Mesenchymal stem cell (in vitro differentiated cells and primary cell): ENCODE measurements at places on chromosomes 12 and 14.

- H3K4me3 ChIP-seq: no peak overlapping the region
- peak; percentile 68 for DNase-seq
- no peaks in the 10 kb centered on the region for H3K27me3 ChIP-seq
Measured at GRCh38 chr14:100263141-100263540, 24.2 kb downstream of the YY1 start.

DNA sequence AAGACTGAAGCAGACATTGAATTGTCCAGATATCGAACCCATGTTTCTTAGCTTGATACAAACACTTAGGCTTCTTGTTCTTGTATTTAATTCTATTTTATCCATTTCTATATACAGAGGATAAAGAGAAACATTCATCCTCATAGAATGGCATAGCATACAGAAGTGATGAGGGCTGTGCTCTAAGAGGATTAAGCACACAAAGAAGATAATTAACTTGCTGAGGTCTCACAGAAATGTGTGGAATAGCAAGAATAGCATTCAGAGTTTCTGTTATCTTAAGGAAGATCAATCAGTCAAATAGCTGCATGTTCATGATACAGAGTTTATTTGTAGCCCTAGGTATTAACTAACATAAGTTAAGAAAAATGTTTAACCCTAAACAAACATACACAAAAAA, 27.3 kb upstream of the STRAP start:
- no peak for DNase-seq
- no peaks in the 10 kb centered on the region for H3K27me3 ChIP-seq
- no peaks in the 10 kb centered on the region for H3K36me3 ChIP-seq

- no peaks in the 10 kb centered on the region for H3K36me3 ChIP-seq
- H3K27me3 ChIP-seq: peaks cover 4% of the 10 kb centered on the region
- H3K4me1 ChIP-seq: no peaks in the 10 kb centered on the region
- H3K27ac ChIP-seq: no peak overlapping the region
- H3K4me3 ChIP-seq: no peak overlapping the region
Measured at GRCh38 chr14:68741839-68742470, 50.9 kb downstream of the ZFP36L1 start.

DNA sequence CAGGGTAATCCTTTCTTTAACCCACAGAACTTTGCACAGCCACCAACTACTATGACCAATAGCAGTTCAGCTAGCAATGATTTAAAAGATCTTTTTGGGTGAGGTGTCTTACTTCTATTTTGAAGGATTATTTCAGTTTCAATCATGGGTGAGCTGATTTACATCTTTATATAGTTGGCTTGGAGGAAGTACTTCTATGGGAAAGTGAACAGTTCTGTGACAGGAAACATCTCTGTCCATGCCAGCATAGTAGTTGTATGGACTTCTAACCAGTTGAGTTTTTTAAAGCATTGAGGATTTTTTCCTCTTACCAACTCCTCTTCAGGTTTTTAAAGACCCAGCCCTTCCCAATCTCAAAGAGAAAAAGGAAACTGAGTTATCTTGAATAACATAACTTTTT, 17.8 kb upstream of the SLC17A8 start:
- no peak overlapping the region for H3K27ac ChIP-seq
- no peak overlapping the region for H3K4me3 ChIP-seq
- H3K4me1 ChIP-seq: no peaks in the 10 kb centered on the region

GRCh38 chr14:28780843-28781820, 14.5 kb downstream of the FOXG1 start:
- peaks cover 100% of the 10 kb centered on the region for H3K27me3 ChIP-seq
- H3K27ac ChIP-seq: no peak overlapping the region
- peaks cover 9% of the 10 kb centered on the region for H3K4me1 ChIP-seq

DNA sequence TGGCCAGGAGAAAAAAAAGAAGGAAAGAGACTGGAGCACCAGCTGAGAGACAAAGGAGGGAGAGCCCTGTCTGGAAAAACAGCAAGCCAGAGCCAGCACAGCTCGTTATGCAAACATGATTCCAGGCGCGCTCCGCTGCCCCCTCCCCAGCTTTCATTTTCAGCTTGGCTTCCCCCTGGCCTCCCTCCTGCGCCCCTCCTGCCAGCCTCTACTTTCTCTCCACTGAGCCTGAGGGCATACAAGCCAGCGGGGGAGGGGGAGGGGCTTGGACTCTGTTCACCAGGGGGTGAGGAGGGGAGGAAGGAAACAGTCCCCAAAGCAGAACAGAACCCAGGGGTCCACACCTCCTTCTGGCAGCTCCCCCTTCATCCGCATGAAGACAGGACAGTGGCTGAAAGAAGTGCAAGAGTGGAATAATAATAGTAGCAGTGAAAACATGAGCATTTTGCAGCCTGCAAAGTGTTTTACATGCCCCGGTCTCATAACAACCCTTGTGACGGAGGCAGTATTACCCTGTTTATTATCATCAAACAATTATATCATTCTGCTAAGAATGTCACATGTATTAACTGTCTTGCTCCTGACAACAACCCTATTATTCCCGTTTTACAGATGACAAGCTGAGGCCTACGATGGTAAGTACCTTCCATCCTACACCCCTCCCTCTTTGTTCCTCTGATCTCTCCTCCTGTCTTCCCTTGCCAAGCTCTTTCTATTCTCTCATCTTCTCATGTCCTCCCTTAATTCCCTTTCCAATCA, 24.2 kb downstream of the SMUG1 start:
- no peak overlapping the region for H3K4me3 ChIP-seq
- no peaks in the 10 kb centered on the region for H3K27me3 ChIP-seq
- DNase-seq: no peak
- peaks cover 4% of the 10 kb centered on the region for H3K4me1 ChIP-seq
- no peaks in the 10 kb centered on the region for H3K36me3 ChIP-seq

- no peak overlapping the region for H3K4me3 ChIP-seq
- DNase-seq: no peak
- H3K27me3 ChIP-seq: no peaks in the 10 kb centered on the region
- H3K4me1 ChIP-seq: no peaks in the 10 kb centered on the region
Measured at GRCh38 chr14:97100306-97100705, 303.1 kb downstream of the VRK1 start.

DNA sequence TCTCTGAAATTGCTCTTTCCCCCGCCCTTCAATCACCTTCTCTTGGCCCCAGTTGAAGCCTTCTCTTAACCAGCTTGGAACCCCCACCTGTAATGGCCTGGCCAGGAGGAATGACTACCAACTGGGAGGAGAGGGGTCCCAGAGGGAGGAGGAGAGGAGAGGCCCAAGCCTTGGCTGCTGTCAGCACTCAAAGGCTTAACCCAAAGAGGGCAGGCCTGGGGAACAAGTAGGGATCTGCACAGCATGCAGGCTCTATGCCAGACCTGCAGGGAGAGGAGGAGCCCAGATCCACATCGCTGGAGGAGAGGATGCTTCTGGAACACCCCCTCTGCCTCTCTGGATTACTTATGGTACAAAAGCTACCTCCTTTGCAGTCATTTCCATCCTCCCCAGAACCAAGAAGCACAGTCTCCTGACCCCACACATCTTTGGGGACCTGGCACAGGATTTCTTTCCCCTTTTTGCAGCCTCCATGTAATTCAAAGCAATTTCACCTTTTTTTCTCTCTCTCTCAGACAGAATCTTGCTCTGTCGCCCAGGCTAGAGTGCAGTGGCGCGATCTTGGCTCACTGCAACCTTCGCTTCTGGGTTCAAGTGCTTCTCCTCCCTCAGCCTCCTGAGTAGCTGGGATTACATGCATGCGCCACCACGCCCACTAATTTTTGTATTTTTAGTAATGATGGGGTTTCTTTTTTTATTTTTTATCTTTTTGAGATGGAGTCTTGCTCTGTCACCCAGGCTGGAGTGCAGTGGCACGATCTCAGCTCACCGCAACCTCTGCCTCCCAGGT, 6.2 kb downstream of the RARG start:
- no peak overlapping the region for H3K4me3 ChIP-seq
- H3K27ac ChIP-seq: no peak overlapping the region
- no peaks in the 10 kb centered on the region for H3K27me3 ChIP-seq
- no peak for DNase-seq
- peaks cover 13% of the 10 kb centered on the region for H3K36me3 ChIP-seq

DNA sequence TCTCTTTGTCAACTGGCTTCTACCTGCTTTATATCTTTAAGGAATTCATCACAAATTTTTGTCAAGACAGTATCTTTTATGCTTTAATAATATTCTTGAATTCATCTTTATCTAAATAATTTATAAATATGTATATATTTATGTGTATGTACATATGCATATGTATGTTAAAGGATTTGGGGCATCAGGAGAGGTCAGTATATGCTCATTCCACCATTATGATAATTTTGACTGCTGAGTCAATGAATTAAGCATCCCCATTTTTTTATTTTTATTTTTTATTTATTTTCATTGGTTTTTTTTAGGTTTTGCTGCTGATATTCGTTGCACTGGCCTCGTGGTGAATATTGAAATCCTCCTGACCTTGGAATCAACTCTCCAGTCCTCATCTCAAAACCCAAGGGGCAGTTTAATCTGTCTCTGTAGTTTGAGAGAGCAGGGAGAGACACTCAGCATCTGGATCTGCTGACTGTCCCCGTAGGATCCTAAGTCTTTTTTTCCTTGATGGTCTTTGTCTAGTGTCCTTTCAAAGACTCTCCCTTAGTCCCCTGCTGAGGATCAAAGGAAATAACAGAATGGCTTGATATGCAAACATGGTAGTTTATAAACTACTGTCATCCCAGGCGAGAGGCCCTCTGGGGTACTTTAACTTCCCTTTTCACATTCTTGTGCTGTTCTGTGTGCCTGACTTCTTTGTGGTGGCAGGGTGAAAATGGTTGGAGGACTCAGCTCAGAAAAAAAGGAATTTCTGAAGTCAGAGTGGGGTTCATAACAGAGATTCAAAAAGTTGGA, 218.7 kb downstream of the DIO2 start:
- no peaks in the 10 kb centered on the region for H3K27me3 ChIP-seq
- DNase-seq: peak; percentile 13
- H3K27ac ChIP-seq: no peak overlapping the region
- no peaks in the 10 kb centered on the region for H3K4me1 ChIP-seq
- no peaks in the 10 kb centered on the region for H3K36me3 ChIP-seq

- no peak overlapping the region for H3K4me3 ChIP-seq
- no peaks in the 10 kb centered on the region for H3K4me1 ChIP-seq
- no peaks in the 10 kb centered on the region for H3K36me3 ChIP-seq
- DNase-seq: no peak
Measured at GRCh38 chr12:125329239-125330102, 264.2 kb downstream of the AACS start.

DNA sequence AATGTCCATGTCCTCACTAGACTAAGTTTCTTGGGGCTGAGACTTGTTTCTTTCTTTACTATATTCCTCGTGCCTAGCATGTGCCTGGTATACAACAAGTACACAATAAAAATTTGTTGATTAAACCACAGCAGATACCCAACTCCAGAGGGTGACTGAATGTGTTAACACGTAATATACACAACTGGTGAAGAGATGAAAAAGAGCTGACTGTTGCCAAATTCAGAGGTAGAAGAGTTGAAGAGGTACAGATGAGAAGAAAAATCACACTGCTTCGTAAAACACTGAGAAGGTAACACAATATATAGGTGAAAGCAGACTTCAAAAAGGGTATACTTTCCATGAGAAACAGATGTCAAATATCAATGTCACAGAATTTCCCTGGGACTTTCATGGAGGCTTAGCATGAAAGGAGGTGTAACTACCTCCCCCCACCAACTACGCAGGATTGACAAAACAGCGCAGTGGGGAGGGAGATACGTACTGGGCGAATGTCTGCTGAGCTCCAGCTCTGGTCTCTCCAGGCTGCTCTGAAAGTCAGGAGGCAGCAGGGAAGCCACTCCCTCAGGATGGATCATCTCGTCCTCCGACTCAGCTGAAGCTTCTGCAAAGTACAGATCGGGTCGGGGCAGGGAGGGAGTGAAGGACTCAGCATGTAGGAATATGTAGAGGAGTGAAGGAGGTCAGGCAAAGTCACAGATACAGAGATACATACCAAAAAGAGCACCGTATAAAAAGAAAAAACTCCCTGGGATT, 5.3 kb downstream of the ACIN1 start:
- no peak for DNase-seq
- peaks cover 20% of the 10 kb centered on the region for H3K36me3 ChIP-seq
- no peaks in the 10 kb centered on the region for H3K4me1 ChIP-seq
- no peak overlapping the region for H3K4me3 ChIP-seq
- H3K27ac ChIP-seq: no peak overlapping the region
- no peaks in the 10 kb centered on the region for H3K27me3 ChIP-seq

GRCh38 chr12:64992641-64993040, 128.5 kb downstream of the WIF1 start:
- H3K36me3 ChIP-seq: no peaks in the 10 kb centered on the region
- H3K27ac ChIP-seq: no peak overlapping the region
- H3K4me3 ChIP-seq: no peak overlapping the region

- H3K4me3 ChIP-seq: no peak overlapping the region
- H3K36me3 ChIP-seq: peaks cover 6% of the 10 kb centered on the region
- H3K4me1 ChIP-seq: peaks cover 7% of the 10 kb centered on the region
- DNase-seq: no peak
- no peak overlapping the region for H3K27ac ChIP-seq
- H3K27me3 ChIP-seq: no peaks in the 10 kb centered on the region
Measured at GRCh38 chr12:64760808-64761573, 1.8 kb upstream of the GNS start.

- H3K27me3 ChIP-seq: no peaks in the 10 kb centered on the region
- H3K4me3 ChIP-seq: no peak overlapping the region
- H3K27ac ChIP-seq: no peak overlapping the region
- H3K4me1 ChIP-seq: no peaks in the 10 kb centered on the region
- peak; percentile 19 for DNase-seq
Measured at GRCh38 chr14:37708481-37708880, 113.1 kb downstream of the TTC6 start.

DNA sequence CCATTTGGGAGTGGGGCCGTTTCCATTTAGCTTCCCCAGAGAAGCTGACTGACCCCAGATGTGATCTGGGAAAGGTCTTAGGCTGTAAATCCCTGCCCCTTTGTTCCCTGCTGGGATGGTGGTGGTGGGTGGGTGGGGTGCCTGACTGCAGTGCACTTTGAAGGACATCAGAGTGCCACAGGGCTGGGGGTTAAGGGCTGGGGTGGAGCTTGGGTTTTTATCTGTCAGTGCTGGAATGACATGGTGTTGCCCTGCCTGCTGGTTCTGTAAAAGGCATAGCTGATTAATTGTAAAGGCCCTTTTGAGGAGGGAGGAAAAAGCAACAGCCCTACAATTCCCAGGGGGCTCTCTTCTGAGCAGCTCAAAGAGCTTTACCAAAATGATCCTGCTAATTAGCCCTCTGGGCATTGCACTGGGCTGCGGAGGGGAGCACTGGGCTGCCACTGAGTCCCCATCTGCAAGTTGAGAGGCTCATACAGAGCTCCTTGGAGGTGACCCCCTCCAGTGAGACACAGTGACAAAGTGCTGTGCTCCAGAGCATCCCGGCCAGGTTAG, 21.1 kb downstream of the PLEKHG3 start:
- no peak overlapping the region for H3K4me3 ChIP-seq
- DNase-seq: peak; percentile 28
- peak overlapping the region; percentile 72 for H3K27ac ChIP-seq
- H3K4me1 ChIP-seq: peaks cover 66% of the 10 kb centered on the region
- H3K27me3 ChIP-seq: peaks cover 16% of the 10 kb centered on the region
- H3K36me3 ChIP-seq: peaks cover 43% of the 10 kb centered on the region

DNA sequence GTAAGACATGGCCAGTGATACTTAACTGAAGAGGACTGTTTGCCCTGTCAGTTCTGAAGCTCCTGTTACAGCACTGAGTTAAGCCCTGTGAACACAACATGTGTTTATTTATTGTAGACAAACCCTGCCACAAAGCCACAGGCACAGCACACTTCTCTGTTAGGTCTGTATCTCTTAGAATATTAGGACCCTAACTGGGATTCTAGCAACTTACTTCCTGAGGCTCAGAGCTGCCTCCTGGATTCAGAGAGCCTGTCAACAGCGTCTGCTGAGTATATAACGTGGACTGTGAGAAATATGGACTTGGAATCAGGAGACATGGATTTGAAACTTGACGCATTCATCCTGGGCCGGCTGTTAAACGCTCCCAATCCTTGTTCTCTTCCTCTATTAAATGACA, 135.0 kb upstream of the HIF1A start:
- no peak overlapping the region for H3K4me3 ChIP-seq
- H3K27me3 ChIP-seq: no peaks in the 10 kb centered on the region
